Activated CD4-positive, alpha-beta T cell treated with anti-CD3 and anti-CD28 coated beads, Interleukin-2, amount 50 U/mL, for 16 hours (primary cell): ENCODE measurements at places on chromosomes 4 and X.
A peak's percentile ranks its signal among the peaks of the same experiment; 100 is the strongest.

DNA sequence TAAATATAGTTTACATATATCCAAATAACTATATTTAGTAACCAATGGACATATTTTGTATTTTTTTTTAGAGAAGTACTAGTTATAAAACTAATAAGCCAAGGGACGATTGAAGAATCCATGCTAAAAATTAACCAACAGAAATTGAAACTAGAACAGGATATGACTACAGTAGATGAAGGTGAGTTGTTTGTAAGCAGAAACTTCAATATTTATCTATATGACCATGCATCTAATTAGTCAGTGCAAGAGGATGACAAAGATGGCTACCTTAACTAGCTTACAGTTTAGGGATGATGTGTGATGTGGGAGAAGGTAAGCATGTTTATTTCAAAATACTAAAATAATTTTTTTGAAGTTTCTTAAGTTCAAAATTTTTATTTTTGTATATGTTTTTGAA is 57.7 kb downstream of the HPGDS start:
- DNase-seq: peak; percentile 10

- DNase-seq: no peak
Measured at GRCh38 chr4:140448830-140449229, 21.4 kb upstream of the CLGN start.

DNA sequence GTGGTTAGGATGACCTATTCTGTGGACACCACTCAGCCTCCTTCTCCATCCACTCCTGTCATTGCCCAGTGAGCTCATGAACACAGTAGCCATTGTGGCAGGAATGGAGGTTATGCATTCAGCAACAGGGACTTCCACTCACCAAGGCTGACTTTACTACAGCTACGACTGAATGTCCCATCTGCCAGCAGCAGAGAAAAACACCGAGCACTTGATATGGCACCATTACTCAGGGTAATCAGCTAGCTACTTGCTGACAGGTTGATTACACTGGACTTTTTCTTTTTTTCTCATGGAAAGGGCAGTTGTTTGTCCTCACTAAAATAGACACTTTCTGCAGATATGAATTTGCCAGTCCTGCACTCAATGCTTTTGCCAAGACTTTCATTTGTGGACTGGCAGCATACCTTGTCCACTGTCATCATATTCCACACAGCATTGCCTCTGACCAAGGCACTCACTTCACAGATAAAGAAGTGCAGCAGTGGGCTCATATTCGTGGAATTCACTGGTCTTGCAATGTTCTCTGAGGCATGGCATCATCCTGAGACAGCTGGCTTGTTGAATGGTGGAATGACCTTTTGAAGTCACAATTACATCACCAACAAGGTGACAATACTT is 37.3 kb upstream of the UGT2B4 start:
- no peak for DNase-seq

GRCh38 chr4:101086801-101087586 is 260.3 kb downstream of the PPP3CA start:
- DNase-seq: no peak

GRCh38 chr4:64538219-64538618 is 129.0 kb upstream of the TECRL start:
- DNase-seq: no peak

- DNase-seq: no peak
Measured at GRCh38 chr4:3458371-3458770, 4.7 kb upstream of the DOK7 start.

DNA sequence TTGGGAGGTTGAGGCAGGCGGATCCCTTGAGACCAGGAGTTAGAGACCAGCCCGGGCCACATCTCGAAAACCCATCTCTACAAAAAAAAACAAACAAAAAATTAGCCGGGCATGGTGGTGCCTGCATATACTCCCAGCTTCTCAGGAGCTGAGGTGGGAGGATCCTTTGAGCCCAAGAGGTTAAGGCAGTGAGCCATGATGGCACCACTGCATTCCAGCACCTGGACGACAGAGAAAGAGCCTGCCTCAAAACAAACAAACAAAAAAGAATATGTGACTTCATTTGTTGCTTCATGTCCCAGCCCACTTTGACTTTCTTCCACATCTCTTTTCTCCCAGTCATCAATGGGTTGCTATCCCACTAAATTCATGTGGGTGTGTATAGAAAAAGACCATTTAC is 79.7 kb downstream of the BCOR start:
- no peak for DNase-seq

DNA sequence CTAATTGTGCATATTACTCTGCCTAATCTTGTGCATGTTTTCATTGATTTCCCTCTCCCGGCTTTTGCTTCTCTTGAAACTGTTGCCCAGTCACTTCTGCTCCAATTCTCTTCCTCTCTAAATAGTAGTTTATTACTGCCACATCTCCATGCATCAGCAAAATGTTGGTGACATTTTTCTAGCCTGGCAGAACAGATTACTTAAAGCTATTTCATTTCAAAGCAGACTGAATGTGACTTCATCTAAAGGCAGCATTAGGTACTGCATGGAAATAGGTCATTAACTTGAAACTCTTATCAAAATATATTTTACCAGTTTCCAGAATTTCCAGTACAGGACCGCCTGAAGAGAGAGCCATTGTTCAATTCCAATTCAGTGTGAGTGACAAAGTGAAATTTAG is 52.4 kb downstream of the HPGDS start:
- DNase-seq: no peak

DNA sequence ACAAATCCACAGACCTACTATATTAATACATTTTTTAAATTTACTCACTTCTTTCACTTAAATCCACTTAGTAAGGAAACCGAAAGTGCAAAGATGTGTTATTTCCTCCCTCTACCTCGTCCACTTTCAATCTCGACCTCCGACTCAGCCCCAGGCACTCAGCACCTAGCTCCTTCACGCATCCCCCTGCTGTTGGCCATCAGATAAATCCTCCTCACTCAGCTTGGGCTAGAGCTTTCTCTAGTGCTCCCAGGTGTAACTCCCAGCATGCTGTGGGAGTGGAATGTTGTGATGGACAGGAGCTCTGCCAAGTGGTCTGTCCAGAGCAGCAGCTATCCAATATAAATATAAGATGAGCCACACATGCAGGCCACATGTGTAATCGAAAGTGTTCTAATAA is 26.7 kb upstream of the TEC start:
- DNase-seq: peak; percentile 12

DNA sequence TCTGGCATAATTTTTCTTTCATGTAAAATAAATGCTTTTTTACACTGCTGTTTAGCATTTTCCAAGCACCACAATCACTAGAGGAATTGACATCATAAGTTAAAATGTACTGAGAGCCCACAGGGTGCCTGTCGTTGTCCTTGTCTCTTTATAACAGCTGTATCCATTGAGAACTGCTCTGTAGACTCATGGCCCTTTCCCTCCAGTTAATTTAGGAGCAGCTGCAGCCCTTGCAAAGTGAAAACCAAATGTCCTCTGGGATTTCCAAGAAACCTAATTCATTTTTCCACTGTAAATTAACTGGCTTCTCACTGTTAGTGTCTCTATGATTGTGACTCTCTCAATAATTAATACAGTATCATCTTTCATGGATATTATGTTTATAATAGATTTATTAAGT is 185.9 kb downstream of the SLC4A4 start:
- no peak for DNase-seq

DNA sequence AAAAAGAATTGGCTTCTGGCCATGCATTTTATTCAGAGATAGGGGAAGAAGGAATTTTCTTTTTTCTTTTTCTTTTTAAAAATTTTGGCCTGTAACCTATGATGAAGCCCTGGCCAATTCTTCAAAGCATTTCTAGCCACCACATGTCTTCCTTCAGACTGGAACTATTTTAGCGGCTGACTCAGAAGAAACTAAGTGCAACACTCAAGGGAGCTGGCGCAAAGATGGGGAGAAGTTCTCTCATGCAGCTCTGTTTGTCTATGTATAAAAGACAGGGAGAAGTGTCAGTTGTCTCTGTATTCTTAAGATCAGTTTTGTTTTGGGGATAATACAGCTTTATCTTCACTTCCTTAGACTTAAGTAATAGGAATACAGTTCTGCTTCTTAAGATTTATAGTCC is 46.1 kb downstream of the MBNL3 start:
- no peak for DNase-seq

GRCh38 chr4:113639326-113639725 is 122.2 kb downstream of the CAMK2D start:
- DNase-seq: no peak

GRCh38 chr4:122313006-122313646 is 65.7 kb upstream of the ADAD1 start:
- DNase-seq: no peak

GRCh38 chr4:71882113-71882841 is 98.4 kb upstream of the GC start:
- DNase-seq: no peak

GRCh38 chr4:10492464-10492863 is 35.2 kb upstream of the ZNF518B start:
- no peak for DNase-seq

DNA sequence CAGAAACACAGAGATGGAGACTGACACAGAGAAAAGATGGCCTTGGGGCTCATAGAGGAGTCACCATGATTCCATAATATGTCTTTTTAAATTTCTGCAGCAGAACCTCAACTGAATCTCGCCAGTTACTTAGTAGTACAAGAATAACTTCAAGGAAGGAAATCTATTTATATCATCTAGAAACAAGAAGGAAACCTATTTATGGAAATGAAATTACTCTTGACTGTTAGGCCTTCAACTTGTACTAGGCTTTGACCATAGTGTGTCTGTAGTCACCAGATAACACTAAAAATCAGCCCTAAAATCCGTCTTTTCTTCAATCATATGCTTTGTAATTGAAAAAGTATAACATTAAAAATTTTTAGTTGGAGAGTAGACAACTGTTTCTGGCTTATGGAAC is 740.4 kb downstream of the TRIML1 start:
- no peak for DNase-seq

GRCh38 chrX:63471004-63471403 is 119.9 kb upstream of the SPIN4 start:
- no peak for DNase-seq

DNA sequence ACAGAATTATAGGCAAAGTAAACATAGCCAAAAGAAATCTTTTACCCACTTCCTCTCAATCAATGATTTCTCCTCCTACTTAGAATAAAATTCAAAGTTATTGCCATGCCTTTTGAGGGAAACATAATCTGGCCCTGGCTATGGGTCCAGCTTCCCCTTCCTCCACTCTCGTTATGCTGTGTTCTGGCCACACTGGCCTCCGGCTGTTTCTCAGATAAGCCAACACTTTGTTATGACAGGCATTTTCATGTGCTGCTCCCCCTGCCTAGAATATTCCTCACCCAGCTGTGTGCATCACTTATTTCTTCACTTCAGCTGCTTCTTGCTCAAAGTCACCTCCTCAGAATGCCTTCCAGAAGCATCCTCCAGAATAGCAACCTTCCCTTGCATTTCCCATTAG is 386.6 kb upstream of the AADAT start:
- no peak for DNase-seq

GRCh38 chr4:153825691-153826090 is 36.8 kb upstream of the SFRP2 start:
- no peak for DNase-seq

- no peak for DNase-seq
Measured at GRCh38 chr4:156889616-156890594, 81.7 kb downstream of the PDGFC start.

- DNase-seq: no peak
Measured at GRCh38 chr4:76384052-76384451, 36.9 kb downstream of the CCDC158 start.

DNA sequence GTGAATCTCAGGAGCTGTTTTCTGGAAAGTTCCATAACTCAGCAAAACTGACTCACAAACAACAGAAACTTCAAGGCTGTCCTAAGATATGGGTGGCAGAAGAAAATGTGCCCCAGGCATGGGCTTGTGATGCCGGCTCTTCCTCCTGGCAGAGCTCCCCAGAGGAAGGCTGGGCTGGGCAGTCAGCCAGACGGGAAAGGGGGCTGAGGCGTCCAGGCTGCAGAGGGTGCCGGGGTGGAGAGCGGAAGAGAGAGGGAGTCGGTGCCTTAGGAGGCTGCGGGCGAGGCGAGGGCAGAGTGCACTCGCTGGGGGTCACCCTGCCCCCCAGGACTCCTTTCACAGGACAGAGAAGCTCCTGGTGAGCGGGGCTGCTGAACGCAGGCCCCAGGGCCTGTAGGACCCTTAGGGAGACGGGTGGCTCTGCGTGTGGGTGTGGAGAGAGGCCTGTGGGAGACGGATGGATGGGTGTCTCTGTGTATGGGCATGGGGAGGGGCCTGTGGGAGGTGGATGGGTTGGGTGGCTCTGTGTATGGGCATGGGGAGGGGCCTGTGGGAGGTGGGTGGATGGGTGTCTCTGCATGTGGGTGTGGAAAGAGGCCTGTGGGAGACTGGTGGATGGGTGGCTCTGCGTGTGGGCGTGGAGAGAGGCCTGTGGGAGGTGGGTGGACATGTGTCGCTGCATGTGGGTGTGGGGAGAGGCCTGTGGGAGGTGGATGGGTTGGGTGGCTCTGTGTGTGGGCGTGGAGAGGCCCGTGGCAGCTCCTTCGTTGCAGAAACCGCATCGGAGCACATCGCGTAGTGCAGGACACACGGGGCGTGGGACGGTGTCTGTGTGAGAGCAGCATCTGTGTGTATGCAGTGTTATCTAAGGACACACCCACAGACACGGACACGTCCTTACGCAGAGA is 15.9 kb downstream of the PCGF3 start:
- DNase-seq: no peak

- no peak for DNase-seq
Measured at GRCh38 chr4:117134386-117134785, 49.0 kb upstream of the TRAM1L1 start.

GRCh38 chrX:10156199-10157031 is at the start of gene CLCN4:
CLCN4 (plus strand) TSS chrX:10156975; CDS start chrX:10185033, 28,058 bp downstream.
- DNase-seq: no peak

DNA sequence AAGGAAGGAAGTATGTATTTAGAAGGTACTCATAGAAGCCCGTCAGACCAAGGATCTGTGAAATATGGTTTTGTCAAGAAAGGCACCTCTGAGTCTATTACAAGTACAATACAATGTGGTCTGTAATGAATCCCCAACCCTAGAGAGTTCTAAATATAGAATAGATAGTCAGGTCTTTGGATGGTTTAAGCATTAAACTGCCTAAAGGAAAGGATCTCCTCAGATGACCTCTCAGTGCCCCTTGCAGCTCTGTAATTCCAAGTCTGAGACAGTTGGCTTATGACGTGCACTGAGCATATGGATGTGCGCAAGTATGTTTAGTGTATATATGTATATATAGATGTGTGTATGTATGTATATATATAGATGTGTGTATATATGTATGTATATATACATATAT is 62.0 kb downstream of the CCSER1 start:
- DNase-seq: no peak

- no peak for DNase-seq
Measured at GRCh38 chr4:183639291-183639690, 19.7 kb downstream of the RWDD4 start.

GRCh38 chrX:18574591-18574990 is 97.3 kb downstream of the RS1 start:
- no peak for DNase-seq

DNA sequence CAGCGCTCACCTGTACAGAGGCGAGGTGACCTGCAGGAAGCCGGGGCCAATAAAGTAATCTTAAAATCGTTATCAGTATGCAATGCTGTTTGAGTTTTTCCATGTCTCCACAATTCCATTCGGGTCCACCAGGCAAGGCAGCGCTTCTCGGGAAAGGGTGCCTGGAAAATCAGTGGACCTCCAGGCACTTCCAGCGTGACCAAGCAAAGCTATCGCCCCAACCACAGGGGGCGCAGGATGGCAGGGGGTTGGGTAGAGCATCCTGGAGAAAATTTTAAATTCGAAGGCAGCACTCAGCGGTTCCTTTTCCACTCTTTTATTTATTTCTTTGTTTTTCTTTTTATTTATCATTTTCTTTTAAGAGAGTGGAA is 5.4 kb upstream of the SOX3 start:
- DNase-seq: no peak

- no peak for DNase-seq
Measured at GRCh38 chr4:69617083-69617694, 22.3 kb downstream of the UGT2A2 start.
